Transverse colon (tissue), 4 donors: ENCODE measurements at places on chromosomes 5 and 9. TPM values are rescaled to one million over a fixed set of nuclear protein-coding genes. Genes with fewer than 3 reads are reported as not detected.

GRCh38 chr9:105393576-105394344 lies 54.1 kb upstream of the FSD1L start:
- H3K27ac ChIP-seq, result no peak overlapping the region
- no peaks in the 10 kb centered on the region for H3K4me1 ChIP-seq
- H3K36me3 ChIP-seq, result no peaks in the 10 kb centered on the region
- DNase-seq, result no peak
- no peaks in the 10 kb centered on the region for H3K27me3 ChIP-seq
- H3K4me3 ChIP-seq, result no peak overlapping the region

- no peaks in the 10 kb centered on the region for H3K27me3 ChIP-seq
- no peak overlapping the region for H3K4me3 ChIP-seq
- no peaks in the 10 kb centered on the region for H3K4me1 ChIP-seq
- H3K27ac ChIP-seq, result no peak overlapping the region
Measured at GRCh38 chr9:101727612-101728524, 10.6 kb downstream of the GRIN3A start.

DNA sequence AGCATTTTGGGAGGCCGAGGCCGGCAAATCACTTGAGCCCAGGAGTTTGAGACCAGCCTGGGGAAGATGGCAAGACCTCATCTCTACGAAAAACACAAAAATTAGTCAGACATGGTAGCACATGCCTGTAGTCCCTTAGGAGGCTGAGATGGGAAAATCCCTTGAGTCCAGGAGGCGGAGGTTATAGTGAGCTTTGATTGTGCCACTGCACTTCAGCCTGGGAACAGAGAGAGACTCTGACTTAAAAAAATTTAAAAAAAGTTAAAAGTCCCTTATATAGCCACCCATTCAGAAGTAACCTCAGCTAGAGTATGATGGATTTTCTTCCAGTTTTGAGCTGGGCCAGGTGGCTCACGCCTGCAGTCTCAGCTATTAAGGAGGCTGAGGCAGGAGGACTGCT lies 72.4 kb downstream of the UGCG start:
- H3K27ac ChIP-seq, result no peak overlapping the region
- no peak overlapping the region for H3K4me3 ChIP-seq
- no peaks in the 10 kb centered on the region for H3K27me3 ChIP-seq
- DNase-seq, result no peak
- no peaks in the 10 kb centered on the region for H3K36me3 ChIP-seq
- no peaks in the 10 kb centered on the region for H3K4me1 ChIP-seq

- H3K36me3 ChIP-seq, result no peaks in the 10 kb centered on the region
- H3K27me3 ChIP-seq, result peaks cover 97% of the 10 kb centered on the region
- no peak overlapping the region for H3K27ac ChIP-seq
- no peak for DNase-seq
Measured at GRCh38 chr5:176744584-176744965, 65.8 kb upstream of the UNC5A start.

Gene IL4
- not detected for total RNA-seq

Gene PCDHGA11
- total RNA-seq, result 2.6 TPM
